Ureter (tissue), 1 donor: ENCODE measurements at places on chromosomes 5 and 9.

DNA sequence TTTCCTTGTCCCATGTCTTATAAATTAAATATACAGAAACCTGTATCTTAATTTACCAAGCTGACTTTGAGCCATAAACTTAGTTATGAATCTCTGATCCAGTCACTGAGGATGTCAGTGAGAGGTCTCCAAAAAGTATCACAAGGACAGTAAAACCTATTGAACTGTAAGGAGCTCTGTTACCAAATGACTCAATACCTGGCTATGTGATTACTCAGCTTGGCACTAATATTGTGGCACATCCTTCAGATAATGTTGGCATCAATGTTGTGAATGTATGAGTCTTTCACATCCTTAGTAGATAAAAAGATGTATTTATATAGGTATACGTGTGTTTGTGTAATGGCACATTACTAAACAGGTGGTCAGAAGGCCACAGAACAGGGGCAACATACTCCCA is 18.0 kb upstream of the CAPSL start:
- DNase-seq = no peak

- DNase-seq = no peak
Observed at GRCh38 chr5:32089146-32090000, 84.7 kb downstream of the GOLPH3 start.

DNA sequence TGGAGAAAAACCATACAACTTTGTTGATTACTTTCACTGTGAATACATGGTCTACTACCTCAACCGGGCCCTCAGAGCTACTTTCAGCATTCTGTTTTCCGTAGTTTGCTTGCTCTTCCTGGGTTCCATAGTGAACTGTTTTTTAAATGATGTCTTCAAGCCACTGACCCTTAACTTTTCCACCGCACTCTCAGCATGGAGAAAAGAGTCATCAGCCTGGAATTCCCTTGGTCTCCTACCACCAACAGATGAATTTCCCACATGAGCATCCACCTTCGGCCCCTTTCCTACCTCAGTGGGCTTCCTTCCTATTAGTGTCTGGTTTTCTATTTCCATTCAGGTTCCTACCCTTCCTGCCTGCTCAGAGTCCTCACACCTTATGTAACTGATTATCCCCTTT is 135.9 kb upstream of the ADAMTSL1 start:
- DNase-seq = no peak

DNA sequence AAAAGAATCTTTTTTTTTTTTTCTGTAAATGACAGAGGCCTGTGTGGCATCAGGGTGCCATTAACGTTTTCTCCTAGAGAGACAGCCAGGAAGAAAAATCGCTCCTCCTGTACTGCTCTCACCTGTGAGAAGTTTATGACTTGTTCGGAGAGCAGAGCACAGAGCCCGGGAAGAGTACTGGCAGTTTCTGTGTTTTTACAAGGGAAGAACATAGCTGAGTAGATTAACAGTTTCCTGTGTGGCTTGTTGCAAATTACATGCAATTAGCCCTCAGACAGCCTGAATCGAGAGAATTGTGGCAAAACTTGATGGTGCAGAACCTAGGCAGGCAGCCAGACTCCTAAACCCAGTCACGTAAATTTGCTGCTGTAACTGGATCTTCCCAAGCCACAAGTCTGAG is 32.1 kb downstream of the PRKACG start:
- no peak for DNase-seq

- DNase-seq = no peak
Observed at GRCh38 chr5:8861764-8862163, 684.1 kb downstream of the SEMA5A start.

DNA sequence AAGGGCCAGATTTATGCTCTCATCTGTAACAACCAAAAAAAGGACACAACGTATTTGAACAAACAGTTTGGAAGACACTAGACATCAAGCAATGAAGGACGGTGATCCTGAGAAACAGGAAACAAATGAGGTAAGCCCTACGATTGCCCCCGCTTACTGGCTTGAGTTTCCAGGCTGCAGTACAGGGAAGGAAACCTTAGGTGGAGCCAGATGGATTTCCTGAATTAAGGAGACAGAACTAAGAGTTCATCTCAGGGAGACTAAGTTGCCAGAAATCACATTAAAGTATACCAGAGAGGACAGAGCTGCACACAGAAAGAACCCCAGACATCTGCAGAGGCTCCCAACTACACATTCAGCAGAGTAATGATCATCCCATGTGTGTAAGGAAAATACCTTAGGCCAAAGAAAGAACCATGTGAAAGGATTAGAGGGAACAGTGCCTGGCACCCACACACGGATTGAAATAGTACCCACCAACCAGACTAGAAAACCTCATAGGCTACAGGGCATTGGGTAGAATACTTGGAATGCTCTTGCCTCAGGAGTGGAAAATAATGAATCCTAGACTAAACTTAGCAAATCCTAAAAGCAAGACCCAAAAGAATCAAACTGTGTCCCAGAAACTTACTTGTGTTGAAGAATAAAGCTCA is 99.3 kb upstream of the NIPBL start:
- DNase-seq = no peak
